ENCODE measurements at places on chromosomes 4 and X.

DNA sequence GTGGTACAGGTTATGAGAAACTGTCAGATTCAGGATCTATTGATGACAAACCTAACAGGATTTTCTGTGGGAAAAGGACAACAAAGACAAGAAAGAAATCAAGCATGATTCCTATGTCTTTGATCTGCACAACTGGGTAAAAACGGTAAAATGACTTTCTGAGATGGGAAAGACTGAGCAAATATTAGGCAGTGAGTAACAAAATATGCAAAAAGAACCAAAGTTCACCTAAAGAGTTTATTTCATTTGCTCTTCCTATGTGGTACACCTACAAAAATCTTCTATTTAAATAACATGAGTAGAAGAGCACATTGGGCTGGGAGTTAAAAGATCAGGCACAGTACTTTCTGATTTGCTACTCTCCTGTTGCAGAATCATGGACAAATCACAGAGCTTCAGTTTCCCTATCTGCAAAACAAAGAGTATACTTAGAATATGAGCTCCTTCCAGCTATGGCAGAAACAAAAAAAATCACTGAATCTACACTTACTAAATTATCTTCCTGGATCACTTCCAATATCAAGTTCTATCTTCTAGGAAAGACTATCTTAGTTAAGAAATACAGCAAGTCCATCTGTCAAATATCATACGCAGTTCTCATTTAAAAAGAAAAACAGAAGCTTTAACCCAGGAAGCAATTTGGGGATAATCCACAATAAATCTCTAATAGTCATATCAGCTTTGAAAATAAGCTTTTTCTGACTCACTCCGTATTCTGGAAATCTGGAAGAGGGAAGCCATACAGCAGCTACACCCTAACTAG is 37.4 kb downstream of the NFXL1 start:
- H3K4me1 ChIP-seq, result no peaks in the 10 kb centered on the region
- DNase-seq, result no peak
- H3K27ac ChIP-seq, result no peak overlapping the region
- H3K36me3 ChIP-seq, result peaks cover 37% of the 10 kb centered on the region
- H3K27me3 ChIP-seq, result no peaks in the 10 kb centered on the region

- no peaks in the 10 kb centered on the region for H3K36me3 ChIP-seq
- peak; percentile 68 for DNase-seq
- H3K4me1 ChIP-seq, result peaks cover 19% of the 10 kb centered on the region
- no peaks in the 10 kb centered on the region for H3K27me3 ChIP-seq
Observed at GRCh38 chr4:74671080-74671698, 123.1 kb downstream of the BTC start.

- H3K27ac ChIP-seq, result no peak overlapping the region
- no peak for DNase-seq
- H3K4me1 ChIP-seq, result peaks cover 16% of the 10 kb centered on the region
- H3K36me3 ChIP-seq, result no peaks in the 10 kb centered on the region
Observed at GRCh38 chrX:39966176-39966575, 131.6 kb downstream of the BCOR start.

- no peak overlapping the region for H3K27ac ChIP-seq
- H3K36me3 ChIP-seq, result no peaks in the 10 kb centered on the region
- no peaks in the 10 kb centered on the region for H3K4me1 ChIP-seq
- no peak for DNase-seq
Observed at GRCh38 chr4:14848229-14848628, 154.1 kb upstream of the CPEB2 start.

- peak; percentile 48 for DNase-seq
- H3K4me1 ChIP-seq, result no peaks in the 10 kb centered on the region
- H3K27me3 ChIP-seq, result no peaks in the 10 kb centered on the region
- no peak overlapping the region for H3K27ac ChIP-seq
- H3K36me3 ChIP-seq, result no peaks in the 10 kb centered on the region
Observed at GRCh38 chrX:86171366-86171765, 23.1 kb downstream of the DACH2 start.

GRCh38 chr4:120685756-120686278 is 236.7 kb downstream of the PRDM5 start:
- H3K4me1 ChIP-seq, result no peaks in the 10 kb centered on the region
- no peak for DNase-seq
- H3K4me3 ChIP-seq, result no peak overlapping the region
- H3K27me3 ChIP-seq, result no peaks in the 10 kb centered on the region
- no peaks in the 10 kb centered on the region for H3K36me3 ChIP-seq
- no peak overlapping the region for H3K27ac ChIP-seq

Measured in neural progenitor cell (in vitro differentiated cells).